ENCODE measurements at places on chromosomes 7 and 10.
A peak's percentile ranks its signal among the peaks of the same experiment; 100 is the strongest.

DNA sequence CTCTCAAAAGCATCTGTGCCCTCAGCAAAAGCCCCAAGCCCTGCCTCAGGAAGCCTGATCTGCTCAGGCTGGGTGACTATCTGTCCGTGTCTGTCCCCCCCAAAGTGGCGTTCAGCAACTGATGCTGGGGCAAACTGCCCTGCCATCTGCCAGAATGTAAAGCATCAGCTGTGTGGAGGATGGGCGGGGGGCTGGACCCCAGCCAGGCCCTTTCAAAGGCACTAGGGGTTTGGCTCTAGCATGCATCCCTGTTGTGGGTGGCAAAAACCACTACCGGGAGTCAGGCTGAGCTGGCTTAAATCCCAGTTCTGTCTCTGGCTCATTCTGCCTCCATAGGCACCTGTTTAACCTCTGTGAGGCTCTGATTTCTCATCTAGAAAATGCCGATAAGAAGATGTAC lies 35.5 kb downstream of the GPRIN2 start:
- peak; percentile 83 for DNase-seq

- DNase-seq = no peak
Observed at GRCh38 chr10:85457191-85457590, 909.4 kb downstream of the GRID1 start.

DNA sequence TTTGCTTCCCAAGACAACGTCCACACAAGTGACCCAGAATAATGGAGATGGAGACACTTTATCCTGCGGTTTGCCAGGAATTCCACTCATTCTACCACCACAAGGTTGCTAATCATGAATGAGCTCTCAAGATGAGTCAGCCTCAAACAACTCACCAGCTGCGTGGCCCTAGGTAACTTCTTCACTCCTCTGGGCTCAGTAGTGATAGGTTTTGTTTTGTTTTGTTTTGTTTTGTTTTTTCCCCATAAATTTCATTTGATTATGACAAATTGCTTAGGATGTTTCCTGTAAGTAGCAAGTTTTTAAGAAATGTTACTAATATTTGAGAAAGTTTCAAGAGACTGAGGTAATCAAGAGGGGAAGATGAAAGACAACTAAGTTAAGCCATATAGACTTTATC lies 286.8 kb downstream of the PARD3 start:
- DNase-seq = no peak

- no peak for DNase-seq
Observed at GRCh38 chr10:104113376-104113956, 8.5 kb upstream of the SFR1 start.

- no peak for DNase-seq
Observed at GRCh38 chr7:12706900-12707536, 19.6 kb downstream of the ARL4A start.

DNA sequence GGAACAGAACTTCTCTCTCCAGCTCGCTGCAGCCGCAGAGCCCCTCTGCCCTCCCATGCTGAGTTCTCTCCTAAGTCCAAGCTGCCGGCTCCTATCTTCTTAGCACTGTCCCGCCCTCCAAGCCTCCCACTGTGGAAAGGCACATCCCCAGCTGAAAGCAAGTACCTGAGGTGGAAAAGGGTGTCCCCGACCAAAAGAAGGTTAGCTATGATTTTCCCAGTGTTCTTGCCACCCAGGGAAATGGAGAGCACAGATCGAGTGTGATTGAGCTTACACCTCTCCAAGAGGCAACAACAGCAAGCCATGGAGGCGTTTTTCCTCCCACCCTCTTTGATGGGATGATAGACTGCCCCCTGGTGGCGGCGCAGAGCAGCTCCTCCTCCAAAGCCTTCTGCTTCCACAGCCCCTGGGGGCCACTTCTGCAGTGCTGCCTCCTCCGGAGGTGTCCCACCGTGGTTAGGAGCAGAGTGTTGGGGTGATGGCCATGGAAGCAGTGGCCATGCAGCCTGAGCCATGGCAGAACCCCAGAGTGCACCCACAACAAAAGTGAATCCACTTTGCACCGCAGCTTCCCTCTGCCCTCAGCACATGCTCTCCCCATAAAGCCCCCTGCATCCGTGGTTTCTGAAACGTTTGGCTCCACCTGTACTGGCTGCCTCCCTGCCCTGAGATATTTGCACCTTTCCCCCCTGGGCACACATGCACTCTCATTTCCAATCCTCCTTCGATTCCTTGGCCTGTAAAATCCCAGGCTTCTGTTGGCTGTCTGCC lies 143.1 kb upstream of the STK17A start:
- peak; percentile 6 for DNase-seq

- no peak for DNase-seq
Observed at GRCh38 chr7:101803203-101804087, 14.0 kb upstream of the CUX1 start.

GRCh38 chr10:1939016-1939415 lies 201.7 kb upstream of the ADARB2 start:
- no peak for DNase-seq

- DNase-seq = no peak
Observed at GRCh38 chr10:34113504-34114225, 701.4 kb downstream of the PARD3 start.

DNA sequence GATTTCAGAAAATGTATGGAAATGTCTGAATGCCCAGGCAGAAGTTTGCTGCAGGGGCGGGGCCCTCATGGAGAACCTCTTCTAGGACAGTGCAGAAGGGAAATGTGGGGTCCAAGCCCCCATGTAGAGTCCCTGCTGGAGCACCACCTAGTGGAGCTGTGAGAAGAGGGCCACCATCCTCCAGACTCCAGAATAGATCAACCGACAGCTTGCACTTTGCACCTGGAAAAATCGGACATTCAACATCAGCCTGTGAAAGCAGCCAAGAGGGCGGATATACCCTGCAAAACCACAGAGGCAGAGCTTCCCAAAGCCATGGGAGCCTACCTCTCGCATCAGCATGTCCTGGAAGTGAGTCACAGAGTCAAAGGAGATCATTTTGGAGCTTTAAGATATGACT lies 14.3 kb downstream of the RPEL1 start:
- DNase-seq = no peak

GRCh38 chr10:44917848-44918247 lies 6.7 kb downstream of the TMEM72 start:
- no peak for DNase-seq

DNA sequence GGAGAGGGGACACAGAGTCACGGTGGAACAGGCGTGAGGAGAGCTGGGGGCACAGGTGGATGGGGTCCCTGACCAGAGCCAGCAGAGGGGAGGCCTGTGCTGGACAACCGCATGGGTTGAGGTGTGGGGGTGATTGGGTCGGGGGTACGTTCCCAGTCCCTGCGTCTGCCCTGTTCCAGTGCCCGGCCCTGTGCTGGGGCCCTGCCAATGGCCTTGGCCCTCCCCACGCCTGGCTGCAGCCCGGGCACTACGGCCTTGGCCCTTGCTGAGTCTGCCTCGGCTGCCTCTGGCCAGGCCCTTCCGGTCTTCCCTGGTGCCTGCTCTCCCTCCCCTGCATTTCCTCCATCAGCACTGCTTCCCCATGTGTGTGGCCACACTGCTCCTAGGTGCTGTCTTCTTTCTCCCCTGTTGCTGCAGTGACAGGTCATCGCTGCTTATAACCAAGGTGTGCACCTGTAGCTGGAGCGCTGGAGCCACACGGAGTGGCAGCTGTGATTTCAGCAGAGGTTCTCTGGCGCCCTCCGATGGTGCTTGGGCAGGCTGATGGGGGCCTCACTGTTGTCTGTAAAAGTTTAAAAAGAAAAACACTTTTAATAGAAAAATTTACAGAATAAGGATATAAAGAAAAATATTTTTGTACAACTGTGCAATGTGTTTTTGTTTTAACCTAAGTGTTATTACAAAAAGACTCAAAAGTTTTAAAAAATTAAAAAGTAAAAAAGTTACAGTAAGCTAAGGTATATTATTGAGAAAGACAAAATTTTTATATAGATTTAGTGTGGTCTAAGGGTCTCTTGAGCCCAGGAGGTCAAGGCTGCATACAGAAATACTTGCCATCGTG lies 45.2 kb upstream of the BHLHA15 start:
- no peak for DNase-seq

- no peak for DNase-seq
Observed at GRCh38 chr10:114662646-114663217, 4.7 kb upstream of the ABLIM1 start.

- DNase-seq = no peak
Observed at GRCh38 chr7:128933180-128933891, 4.4 kb upstream of the IRF5 start.

DNA sequence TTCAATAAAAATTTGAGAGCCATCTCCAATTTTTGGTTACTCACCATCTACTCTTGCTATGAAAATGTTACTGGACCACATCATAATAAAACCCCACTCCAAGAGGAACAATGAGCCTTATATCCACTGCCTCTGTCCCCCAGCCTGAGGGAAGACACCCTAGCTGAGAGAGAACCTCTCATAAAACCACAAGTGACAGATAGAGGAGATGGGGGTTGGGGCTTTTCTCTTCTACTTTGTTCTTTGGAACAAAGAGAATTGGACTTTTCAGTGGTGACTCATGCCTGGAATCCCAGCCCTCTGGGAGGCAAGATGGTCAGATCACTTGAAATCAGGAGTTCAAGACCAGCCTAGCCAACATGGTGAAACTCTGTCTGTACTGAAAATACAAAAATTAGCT lies 27.6 kb upstream of the TAS2R16 start:
- DNase-seq = no peak

DNA sequence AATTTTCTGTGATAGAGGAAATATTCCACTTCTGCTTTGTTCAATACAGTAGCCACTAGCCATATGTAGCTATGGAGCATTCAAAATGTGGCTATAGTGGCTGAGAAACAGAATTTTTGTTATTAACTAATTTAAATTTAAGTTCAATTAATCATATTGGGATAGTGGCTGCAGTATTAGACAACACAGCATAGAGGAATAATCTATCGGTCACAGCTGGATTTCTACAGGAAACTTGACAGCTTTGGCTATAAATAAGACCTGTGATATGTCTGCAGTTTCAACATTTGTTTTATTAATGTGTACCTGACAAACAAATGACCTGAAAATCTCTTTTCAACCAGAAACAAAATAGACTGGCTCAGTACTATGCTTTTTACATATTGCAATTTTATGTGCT lies 953.2 kb downstream of the CNTNAP2 start:
- no peak for DNase-seq

- DNase-seq = no peak
Observed at GRCh38 chr10:101238732-101239105, 9.5 kb upstream of the LBX1 start.

All from NCI-H446 treated with DMSO at 0.1 percent for 48 hours (cell line).